ENCODE measurements at places on chromosomes 7 and 10.

- no peak for DNase-seq
These were observed 26.1 kb upstream of the ACTR3B start for GRCh38 chr7:152733286-152733934.

GRCh38 chr7:55469271-55469681, 103.0 kb downstream of the VOPP1 start:
- no peak for DNase-seq

- no peak for DNase-seq
These were observed 114.6 kb downstream of the ARL4A start for GRCh38 chr7:12802070-12802469.

DNA sequence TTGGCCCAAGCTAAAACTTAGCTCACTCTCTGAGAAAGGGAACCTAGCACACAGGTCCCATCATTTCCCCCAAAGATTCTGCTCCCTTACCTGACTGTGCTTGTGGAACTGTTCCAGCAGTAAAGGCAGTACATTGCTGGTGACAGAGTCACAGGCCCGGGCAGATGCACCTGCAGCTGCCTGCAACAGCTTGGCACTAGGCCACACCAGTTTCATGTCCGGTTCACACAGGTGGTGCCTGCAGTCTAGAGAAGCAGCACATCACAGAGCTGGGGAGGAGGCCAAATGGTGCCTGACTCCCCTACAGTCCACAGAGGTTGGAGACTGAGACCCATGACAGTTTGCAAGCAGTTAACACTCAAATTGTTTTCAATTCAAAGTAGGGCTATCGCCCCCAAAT, 22.2 kb downstream of the ZDHHC16 start:
- DNase-seq, result no peak

GRCh38 chr7:90180649-90181048, 26.4 kb downstream of the STEAP1 start:
- no peak for DNase-seq

- DNase-seq, result peak; percentile 24
These were observed 135.7 kb downstream of the SDK1 start for GRCh38 chr7:3436746-3437145.

GRCh38 chr10:92573798-92574547, at the start of gene IDE:
Gene IDE, minus strand, starts transcription at chr10:92574093. Its CDS starts 74 bp downstream, at chr10:92574019.
- DNase-seq, result peak; percentile 75

DNA sequence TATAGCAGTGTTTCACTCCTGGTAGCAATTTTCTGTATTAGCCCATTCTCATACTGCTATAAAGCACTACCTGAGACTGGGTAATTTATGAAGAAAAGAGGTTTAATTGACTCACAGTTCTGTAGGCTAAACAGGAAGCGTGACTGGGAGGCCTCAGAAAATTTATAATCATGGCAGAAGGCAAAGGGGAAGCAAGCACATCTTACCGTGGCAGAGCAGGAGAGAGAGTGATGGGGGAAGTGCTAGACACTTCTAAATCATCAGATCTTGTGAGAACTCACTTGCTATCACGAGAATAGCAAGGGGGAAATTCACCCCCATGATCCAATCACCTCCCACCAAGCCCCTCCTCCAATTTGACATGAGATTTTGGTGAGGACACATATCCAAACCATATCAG, 131.6 kb upstream of the EFCAB10 start:
- no peak for DNase-seq

GRCh38 chr7:2059964-2060700, 172.6 kb downstream of the MAD1L1 start:
- no peak for DNase-seq

GRCh38 chr7:97215556-97215955, 98.1 kb downstream of the SDHAF3 start:
- no peak for DNase-seq

DNA sequence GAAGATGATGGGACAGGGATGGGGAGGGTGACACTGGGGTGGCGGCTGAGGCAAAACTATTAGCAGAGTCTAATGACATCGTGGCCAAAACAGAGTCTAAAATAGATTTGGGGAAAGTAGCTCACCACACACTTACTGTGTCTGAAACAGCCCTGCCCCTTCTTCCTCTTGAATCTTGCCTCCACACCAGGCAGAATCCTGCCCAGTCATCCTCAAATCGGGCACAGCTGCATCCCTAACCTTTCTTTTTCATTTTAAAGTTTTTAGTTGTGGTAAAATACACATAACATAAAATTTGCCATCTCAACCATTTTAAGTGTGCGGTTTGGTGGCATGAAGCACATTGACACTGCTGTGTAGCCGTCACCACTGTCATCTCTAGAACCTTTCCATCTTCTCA, 90.0 kb downstream of the PRKAG2 start:
- DNase-seq, result no peak

DNA sequence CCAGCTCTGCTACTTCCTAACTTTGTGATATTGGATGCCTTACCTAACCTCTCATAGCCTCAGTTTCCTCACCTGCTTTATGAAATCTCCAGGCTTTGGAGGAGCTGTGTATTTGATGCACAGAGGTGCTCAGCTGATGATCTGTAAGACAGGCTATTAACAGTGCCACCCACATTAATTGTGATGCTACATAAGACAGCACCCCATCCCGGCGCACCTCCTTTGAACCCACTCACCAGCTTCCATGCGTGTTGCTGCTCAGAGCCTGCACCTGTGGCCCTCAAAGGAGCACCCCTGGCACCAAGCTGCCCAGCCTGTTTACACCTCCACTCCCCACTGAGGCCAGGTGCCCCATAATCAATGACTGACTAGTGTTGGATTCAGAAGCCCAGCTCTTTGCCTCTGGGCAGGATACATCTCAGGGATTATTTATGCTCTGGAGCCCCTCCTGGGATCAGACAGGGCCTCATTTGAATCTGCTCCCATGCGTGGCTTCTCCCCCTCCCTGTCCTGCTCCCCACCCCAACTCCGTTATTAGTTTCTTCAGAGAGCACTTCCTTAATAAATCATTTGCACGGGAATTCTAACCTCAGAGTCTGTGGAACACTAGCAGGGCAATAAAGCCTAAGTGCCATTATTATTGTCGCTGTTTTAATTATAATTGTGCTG, 87.7 kb downstream of the GFRA1 start:
- DNase-seq, result no peak

- DNase-seq, result no peak
These were observed 20.5 kb downstream of the INHBA start for GRCh38 chr7:41682422-41682821.

GRCh38 chr10:118621304-118621942, 26.0 kb upstream of the PRLHR start:
- no peak for DNase-seq

DNA sequence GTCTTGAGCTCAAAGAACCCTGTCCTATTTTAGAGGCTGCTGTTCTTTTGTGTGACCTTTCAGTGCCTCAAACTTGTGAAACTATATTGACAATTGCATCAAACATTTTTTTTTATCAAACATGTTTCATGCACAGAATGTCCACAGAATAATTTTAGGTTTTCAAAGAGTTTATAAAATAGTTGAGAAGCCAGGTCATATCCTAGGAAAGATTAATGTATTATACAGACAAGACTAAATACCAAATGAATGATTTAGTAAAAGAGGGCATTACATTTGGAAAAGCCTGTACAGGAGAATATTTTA, 67.0 kb downstream of the CDK6 start:
- DNase-seq, result no peak

DNA sequence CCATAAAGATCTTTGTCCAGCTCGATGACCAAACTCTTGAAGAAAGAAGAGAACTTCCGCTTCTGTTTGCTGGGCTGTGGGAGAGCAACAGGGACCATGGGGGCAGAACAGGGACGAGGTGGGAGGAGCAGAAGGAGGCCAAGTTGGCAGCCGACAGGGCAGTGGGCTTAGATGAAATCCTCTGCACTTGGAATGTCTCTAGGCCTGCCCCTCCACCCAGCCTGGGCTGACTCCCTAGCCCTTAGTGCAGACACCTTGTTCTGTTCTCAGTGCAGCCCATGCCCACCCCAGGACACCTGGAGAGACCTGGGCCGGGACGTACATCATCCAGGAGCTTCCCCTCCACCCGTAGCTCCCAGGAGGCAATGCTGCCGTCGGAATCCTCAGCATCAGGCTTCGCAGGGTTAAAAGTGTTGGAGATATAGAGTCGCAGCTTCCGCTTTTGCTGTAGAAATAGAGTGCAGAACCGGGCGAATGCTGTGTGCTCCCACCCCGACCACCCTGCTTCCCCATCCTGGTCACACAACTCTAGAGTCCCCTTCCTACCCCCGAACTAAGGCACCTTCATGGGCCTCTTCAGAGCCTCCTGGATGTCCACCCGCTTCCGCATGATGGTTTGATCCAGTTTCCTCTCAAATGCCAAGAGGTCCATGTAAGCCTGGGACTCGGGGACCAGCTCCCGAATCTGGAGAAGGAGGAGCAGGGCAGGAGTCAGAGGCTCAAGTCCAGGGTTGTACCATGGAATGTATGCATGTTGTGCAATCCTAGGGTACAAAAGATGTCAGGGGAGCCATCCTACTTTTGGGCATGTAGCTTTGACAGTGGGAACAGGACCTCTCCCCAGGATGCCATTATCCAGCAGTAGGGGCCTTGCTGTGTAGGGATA, 6.1 kb downstream of the SMARCD3 start:
- no peak for DNase-seq

- peak; percentile 56 for DNase-seq
These were observed 5.6 kb upstream of the NRCAM start for GRCh38 chr7:108461840-108462239.

GRCh38 chr7:154776350-154776749, 226.6 kb downstream of the PAXIP1 start:
- DNase-seq, result no peak

DNA sequence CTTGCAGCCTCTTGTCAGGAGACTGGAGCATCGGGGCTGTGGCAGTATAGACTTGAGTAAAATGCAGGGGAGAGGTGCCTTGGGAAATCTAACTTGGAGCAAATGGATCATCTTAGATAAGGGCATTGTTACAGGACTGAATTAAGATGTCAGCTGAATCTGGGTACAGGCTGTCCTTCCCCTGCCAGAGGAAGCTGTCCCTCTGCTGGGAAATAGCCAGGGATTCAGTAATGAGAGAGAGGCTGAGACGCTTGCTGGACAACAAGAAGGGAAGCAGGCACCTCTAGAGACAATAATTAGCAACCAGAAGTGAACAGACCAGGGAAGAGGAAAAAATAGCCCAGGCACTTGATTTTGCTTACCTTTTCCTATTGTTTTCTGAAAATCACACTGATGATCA, 20.7 kb upstream of the RAPGEF5 start:
- DNase-seq, result no peak

- DNase-seq, result peak; percentile 54
These were observed 142.0 kb upstream of the PRKCQ start for GRCh38 chr10:6721964-6722615.

GRCh38 chr7:53325061-53325460, 289.6 kb downstream of the POM121L12 start:
- DNase-seq, result peak; percentile 54

DNA sequence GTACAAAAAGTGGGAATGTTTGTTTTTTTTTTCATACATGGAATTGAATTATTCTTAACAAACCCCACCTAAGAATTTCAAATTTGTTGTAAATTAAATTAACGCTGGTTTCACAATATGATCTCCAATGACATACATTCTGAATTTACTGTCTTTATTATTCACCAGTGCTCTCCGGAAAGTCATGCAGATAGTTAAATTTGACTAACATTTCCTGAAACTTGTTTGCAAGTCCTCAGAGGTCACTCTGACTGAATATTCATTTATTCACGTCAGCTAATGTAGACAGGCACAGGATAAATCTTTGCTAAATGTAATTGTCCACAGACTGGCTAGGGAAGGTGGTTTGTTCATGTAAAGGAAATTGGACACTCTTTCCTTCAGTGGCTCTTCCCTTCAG, 730.4 kb downstream of the PHTF2 start:
- no peak for DNase-seq

- peak; percentile 54 for DNase-seq
These were observed 66.9 kb upstream of the AFAP1L2 start for GRCh38 chr10:114470956-114471905.

DNA sequence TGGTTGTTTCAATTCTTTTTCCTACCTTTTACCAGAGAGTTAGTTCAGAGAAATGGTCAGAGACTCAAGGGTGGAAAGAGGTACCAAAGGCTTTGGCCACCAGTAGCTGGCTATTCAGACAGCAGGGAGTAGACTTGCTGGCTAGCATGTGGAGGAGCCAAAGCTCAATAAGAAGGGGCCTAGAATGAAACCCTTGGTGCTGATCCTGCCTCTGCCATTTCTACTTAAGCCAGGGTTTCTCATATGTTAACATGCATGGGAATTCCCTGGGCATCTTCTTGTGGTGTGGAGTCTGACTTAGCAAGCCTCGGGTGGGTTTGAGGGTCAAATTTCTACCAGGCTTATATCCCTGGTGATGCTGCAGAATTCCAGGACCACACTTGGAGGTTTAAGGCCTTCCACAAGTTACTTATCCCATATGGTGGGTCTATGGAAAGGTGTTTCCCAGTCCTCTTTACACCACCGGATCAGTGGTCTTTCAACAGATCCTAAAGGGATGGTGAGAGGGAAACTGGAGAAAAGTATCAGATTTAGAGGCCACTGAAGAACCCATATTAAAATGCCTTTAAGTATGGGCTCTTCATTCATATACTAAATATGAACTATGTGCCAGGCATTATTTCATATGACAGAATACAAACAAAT, 3.2 kb downstream of the IL6 start:
- DNase-seq, result no peak

- DNase-seq, result no peak
These were observed 181.2 kb downstream of the BBS9 start for GRCh38 chr7:33310546-33310945.

- DNase-seq, result peak; percentile 74
These were observed 78.4 kb downstream of the RNF216 start for GRCh38 chr7:5702876-5703571.

GRCh38 chr7:2545746-2546425, 9.4 kb downstream of the BRAT1 start:
- no peak for DNase-seq

DNA sequence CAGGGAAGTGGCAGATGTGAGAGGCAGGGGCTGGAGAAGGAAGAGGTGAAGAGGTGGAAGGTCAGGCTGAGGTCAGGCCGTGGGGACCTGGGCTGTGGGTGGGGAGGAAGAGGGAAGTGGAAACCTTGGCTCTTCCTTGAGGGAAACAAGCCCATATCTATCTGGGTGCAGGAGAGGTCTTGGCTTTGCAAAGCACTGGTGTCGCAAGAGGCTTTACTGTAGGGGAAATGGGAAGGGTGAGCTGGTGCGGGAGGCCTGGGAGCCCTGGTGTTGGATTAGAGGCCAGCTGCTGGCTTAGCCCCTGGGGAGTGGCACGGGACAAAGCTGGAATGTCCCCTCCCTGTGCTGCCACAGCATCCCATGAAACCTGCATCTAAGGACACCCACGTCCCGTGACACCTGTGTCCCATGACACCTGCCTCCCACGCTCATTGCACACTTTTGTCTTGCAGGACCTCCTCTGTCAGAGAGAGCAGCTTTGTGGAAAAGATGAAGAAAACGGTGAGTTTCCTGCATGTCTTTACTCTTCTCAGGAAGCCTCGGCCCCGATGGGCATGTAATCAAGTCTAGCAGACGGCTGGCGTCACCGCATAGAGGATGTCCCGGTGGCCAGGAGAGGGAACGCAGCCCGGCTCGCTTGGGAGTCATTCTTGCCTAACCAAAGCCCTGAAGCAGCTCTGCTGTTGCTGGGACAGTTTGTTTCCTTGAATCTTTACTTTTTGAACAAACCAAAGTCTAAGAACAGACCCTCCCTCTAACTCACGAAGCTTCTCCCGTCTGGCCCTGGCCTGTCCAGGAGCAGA, 22.2 kb downstream of the TMEM120A start:
- DNase-seq, result no peak

GRCh38 chr10:88642963-88643362, 21.3 kb upstream of the LIPF start:
- DNase-seq, result no peak
